ENCODE measurements at places on chromosomes 16 and 17.
A peak's percentile ranks its signal among the peaks of the same experiment; 100 is the strongest.

GRCh38 chr16:50428116-50428515 lies 59.3 kb upstream of the BRD7 start:
- no peak for DNase-seq

DNA sequence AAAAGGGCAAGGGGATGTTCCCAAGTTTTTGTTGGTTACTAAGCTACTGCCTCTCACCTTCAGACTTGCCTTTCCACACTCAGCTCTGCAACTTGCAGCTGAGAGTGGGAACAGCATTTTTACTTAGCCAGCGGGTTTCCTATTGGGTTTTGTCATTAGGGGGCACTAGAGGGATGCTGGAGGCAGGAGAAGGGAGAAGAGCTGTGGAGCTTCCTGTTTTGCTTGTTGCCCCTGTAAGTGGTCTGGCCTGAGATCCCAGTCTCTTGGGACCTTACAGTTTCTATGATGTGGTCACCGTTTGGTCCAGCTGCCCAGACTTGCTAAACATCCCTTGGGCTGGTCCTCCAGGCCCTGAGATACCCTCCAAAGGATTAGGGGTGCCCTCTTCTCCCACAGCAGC lies 209.6 kb upstream of the NLRP1 start:
- no peak for DNase-seq

GRCh38 chr17:34610506-34610905 lies 31.1 kb downstream of the TMEM132E start:
- no peak for DNase-seq

DNA sequence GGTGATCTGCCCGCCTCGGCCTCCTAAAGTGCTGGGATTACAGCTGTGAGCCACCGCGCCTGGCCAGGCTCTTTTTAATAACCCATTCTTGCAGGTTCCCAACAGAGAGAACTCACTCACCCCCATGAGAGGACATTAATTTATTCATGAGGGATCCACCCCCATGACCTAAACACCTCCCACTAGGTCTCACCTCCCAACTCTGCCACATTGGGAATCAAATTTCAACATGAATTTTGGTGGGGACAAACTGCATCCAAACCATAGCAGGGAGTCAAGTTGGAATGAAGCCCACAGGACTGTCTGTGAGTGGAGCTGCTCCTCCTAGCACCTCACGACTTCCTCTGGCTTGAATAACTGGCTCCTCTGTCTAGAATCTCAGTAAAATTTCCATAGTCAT lies 85.5 kb downstream of the WWP2 start:
- DNase-seq: no peak

- DNase-seq: no peak
Measured at GRCh38 chr17:31511195-31511578, 119.7 kb downstream of the RAB11FIP4 start.

- peak; percentile 37 for DNase-seq
Measured at GRCh38 chr17:27939474-27940465, 46.6 kb upstream of the LYRM9 start.

DNA sequence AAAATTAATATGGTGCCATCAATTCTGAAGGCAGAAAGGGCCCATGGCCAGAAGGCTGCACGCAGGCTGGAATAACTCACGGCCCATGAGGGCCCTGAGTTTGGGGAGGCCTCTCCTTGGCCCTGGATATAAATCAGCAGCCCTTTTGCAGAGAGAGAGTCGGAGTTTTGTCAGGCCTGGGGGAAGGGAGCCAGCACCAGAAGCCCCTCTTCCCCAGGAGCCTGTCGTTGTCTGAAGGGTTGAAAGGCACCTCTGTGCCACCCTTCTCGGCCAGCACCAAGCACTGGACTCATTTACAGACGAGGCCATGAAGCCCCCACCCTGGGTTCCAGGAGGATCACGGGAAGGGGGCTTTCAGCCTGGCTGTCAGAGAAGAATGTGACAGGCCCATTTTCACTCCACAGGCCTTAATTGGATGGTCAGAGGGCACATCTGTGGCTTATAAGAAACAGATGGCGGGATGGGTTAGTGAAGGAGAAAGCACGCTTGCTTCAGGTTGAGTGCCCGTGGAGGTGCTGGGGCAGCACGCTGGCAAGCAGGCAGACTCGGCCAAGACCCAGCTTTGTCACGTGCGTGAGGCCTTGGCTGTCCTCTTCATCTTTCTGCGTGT lies 140.6 kb downstream of the CLEC16A start:
- no peak for DNase-seq

DNA sequence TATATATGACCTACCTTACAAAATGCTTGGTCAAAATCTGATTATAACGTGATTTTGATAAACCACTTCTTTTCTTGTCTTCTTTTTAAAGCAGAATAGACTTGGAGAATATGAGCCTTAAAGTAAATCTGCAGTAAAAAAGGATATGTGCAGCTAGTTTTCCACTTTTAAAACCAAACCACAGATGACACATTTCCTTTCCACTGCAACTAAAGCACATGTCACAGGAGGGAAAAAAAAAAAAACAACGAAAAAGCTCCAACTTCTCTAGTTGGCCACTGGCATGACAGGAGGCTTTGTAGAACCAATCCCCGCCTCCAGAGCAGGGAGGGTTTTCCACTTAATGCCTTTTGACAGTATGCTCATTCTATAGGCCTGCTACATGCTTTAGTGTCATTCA lies at the start of gene EVI2A:
EVI2A (minus strand) TSS at position 142 of the 400 bp plus-strand sequence. CDS start 2,609 bp downstream, outside the sequence.
- DNase-seq: peak; percentile 42

- peak; percentile 76 for DNase-seq
Measured at GRCh38 chr17:72419866-72420774, 299.3 kb downstream of the SOX9 start.

DNA sequence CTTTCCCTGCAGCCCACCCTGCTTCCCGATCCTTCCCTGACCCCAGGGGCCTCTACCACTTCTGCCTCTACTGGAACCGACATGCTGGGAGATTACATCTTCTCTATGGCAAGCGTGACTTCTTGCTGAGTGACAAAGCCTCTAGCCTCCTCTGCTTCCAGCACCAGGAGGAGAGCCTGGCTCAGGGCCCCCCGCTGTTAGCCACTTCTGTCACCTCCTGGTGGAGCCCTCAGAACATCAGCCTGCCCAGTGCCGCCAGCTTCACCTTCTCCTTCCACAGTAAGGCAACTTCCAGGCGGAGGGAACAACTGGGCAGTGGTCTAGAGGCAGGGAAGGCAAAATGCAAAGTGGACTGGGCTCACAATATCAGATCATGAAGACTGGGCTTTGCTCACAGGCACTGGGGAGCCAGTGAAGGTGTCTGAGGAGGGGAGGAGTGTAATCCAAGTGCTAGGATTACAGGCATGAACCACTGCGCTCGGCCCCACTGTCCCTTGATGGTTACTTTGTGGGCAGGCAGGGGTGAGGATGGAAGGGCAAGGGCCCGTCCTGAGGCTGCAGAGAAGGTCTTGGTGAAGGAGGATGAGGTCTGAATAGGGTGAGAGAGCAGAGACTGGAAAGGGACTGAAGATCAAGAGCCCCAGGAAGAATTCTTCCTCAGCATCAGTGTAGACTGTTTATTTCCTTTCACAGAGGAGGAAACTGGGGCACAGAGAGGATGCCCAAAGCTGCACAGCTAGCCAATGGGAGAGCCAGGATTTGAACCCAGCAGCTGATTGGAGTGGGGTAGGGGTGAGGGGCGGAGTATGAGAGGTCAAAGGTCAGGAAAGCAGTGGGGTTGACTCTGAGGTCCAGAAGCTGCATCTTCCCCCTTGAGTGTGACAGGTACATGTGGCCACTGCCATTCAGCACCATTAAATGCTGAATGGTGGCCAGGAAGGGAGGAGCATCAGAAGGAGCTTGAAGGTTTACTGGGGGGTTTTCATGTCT lies 16.5 kb upstream of the ADGRG3 start:
- DNase-seq: no peak

DNA sequence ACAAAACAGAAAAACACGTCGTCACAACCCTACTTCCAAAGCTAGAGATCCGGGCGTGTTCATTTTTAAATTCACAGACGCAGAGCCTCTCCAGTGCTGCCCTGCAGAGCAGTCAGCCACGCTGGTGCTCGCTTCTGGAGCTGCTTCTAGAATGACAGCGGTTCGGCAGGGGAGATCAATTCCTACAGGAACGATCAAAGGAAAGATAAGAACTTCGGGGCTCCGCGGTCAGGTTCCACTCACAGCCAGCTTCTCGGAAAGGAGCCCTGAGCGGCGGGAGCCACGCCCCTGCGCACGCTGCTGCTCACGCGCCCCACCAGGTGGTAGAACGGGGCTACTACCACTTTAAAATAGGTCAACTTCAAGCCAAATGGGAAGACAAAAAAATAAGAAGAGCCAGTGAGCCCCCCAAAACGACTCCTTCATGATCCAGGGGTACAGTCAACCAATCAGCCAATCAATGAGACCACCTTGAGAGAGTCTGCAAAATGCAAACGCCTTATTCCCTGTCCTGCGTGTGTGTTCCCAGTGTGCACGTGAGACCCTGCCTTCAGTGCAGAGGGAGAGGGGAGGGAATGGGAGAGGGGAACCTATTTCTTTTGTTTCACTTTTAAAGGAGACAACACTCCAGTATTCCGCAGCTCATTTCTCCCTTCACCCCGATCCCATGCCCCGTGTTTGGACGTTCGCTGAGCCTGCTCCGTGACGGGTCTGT lies 209.7 kb downstream of the RBFOX3 start:
- DNase-seq: peak; percentile 89

DNA sequence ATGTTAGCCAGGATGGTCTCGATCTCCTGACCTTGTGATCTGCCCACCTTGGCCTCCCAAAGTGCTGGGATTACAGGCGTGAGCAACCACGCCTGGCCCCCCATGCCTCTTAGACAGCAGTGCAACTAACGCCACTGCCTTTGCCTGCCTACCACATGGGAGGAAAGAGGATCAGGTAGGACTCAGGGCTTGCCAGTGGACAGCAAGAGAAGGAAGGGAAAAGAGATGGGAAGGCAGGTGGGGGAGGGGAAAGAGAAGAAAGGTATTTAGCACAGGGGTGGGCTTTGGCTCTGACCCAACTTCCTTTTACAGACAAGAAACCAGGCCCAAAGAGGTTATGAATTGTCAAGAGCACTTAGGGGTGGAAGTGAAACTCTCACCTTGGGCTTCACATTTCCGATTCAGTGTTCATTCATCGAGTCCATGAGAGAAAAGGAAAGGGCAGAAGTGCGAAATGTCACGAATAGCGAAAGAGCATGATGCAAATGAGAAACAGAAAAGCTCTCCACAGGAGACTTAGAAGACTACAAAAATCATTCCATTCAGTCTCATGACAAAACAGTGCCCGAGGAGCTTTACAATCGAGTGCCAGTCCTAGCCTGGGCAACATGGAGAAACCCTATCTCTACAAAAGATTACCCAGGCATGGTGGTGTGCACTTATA lies 36.4 kb downstream of the CDK5R1 start:
- peak; percentile 73 for DNase-seq

DNA sequence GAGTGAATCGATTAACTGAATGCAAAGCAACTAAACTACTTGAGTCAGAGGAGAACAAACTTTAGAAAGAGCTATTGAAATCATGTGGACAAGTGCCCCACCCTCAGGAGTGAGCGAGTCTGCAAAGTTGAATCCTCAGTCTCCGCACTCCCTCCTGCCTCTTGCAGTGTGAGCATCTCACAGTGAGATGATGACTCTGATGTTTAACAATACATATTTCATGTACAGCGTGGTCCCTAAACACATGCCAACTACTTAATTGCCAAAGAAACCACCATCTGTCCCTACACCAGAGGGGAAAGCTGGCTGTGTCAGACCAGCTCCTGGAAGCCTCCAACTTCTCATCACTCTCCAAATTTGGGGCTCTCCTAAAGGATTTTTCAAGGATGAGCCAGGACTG lies 31.2 kb downstream of the PIMREG start:
- no peak for DNase-seq

- DNase-seq: no peak
Measured at GRCh38 chr16:78659668-78660217, 560.3 kb downstream of the WWOX start.

DNA sequence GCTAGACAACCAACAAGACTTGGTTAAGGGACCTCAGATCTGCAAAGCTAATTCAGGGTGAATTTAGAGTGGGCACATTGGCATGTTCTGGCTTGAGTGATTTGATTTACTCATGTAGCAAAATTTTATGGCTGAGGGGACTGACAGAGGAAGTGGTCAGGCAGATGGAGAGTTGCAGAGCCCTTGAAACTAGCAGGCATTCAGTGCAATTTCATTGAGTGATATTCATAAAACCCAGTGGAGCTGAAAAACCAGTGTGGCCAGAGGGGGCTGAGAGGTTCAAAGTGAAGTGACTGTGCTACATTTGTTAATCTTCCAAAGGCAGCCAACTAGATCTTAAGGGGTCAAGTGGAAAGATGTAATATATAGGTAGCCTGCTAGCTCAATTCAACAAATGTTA lies 2.2 kb upstream of the TMEM94 start:
- DNase-seq: peak; percentile 45
